GM13977 (cell line): ENCODE measurements at places on chromosomes 3 and 15.

GRCh38 chr3:134039161-134039862, 9.6 kb upstream of the SLCO2A1 start:
- no peak for DNase-seq

GRCh38 chr15:69792823-69793222, 304.9 kb downstream of the TLE3 start:
- DNase-seq, result no peak

DNA sequence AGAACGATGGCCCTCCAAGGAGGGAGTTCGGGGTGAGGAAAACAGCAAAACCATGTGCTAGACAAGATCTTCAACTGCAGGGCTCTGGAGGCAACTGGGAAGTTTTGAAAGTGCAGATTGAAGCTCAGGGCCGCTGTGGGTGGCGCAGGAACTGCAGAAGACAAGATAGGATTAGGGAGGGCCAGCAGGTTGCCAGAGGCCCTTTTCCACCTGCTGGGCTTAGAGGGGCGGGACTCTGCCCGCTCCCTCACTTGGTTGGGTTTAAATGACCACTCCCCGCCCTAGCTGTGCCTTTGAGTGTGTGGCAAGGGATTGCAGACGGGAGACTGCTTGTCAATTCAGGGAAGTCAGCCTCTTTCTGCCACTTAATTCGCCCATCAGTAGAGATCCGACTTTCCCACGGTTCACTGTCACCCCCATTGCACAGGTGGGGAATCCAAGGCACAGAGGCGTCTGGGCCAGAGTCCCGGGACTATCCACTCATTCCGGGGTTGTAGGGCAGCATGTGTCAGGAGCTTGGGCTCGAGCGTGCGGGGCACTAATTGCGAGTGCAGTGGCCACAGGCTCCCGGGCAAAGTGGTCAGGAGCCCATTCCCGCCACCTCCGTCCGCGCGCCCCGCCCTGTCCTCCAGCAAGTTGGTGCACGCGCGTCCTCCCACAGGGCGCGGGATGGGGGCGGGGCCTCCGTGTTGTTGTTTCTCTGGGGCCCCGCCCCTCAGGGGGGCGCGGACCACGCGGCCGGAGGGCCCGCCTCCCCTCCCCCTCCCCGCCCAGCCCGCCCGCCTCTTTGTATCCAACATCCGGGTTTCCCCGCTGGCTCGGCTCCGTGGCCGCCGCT, at the start of gene ACVR2B:
ACVR2B (plus strand) TSS at position 816 of the 838 bp plus-strand sequence. CDS start 433 bp downstream, outside the sequence.
- peak; percentile 94 for DNase-seq

GRCh38 chr3:134376786-134377426, 2.7 kb upstream of the AMOTL2 start:
- DNase-seq, result no peak

GRCh38 chr15:101276501-101277037, 716 bp downstream of the SELENOS start:
- DNase-seq, result peak; percentile 48

- DNase-seq, result no peak
Measured at GRCh38 chr3:146161663-146162002, 649 bp upstream of the PLOD2 start.

GRCh38 chr3:181941250-181941649, 229.5 kb downstream of the SOX2 start:
- no peak for DNase-seq

DNA sequence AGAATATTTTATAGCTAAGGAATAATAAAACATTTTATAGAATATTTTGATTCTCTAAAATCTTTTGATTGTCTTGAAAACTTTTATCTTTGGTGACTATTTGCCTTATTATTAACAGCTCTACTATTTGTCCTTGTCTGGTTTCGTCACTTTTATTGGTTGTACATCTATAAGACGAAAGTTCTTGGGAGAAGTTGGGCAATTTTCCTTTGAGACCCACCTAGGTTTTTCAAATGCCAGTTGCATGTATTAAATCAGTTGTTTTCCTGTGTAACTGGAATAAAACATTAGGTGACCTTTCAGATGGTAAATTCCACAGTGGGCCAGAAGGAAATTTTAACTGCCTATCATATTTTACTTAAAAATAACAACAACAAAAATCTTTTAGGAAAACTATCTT, 1245.7 kb downstream of the SI start:
- DNase-seq, result no peak

GRCh38 chr3:124776856-124777255, 46.6 kb downstream of the UMPS start:
- DNase-seq, result no peak

GRCh38 chr3:100175637-100176280, 61.5 kb upstream of the FILIP1L start:
- DNase-seq, result no peak

GRCh38 chr15:31236184-31237042, 90.2 kb upstream of the KLF13 start:
- no peak for DNase-seq

GRCh38 chr3:172751175-172751704, 714 bp downstream of the ECT2 start:
- no peak for DNase-seq

- no peak for DNase-seq
Measured at GRCh38 chr3:133464573-133464972, 64.7 kb downstream of the BFSP2 start.

DNA sequence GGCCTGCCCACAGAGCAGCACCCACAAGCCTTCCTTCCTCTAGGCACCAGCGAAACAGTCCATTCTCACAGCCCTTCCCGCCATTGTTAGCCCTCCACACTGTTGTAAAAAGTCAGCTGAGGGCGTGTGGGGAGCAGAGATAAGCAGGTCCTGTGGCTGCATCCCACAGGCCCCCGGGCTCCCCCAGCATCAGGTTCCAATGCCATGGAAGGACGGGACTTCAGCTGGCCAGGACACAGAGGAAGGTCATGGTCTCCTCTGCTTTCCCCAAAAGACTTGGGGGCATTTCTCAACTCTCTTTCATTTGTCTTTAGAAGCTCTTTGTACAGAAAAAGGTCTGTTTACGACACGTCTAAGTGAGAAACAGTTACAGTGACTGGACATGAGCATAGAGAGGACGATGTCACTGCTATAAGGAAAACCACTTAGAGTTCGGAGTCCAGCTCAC, 85.2 kb upstream of the HERC1 start:
- DNase-seq, result no peak

DNA sequence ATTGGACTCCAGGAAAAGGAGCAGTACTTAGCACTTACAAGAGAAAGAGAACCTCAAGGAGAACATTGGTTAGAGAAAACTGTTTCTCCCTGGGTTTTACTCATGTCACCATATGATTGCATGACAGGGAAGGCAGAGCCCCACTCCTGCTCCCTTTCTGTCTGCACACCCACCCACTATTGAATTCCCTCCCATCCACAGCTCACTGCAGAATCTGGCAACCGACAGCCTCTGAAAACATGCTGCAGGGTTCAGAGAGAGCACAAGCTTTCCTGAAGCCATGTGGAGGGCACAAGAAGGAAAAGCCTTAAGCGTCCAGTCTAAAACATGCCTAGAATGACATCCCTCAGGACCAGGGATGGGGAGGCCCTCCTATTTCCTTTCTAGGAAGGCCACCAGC, 3.0 kb upstream of the IL17RD start:
- DNase-seq, result no peak

GRCh38 chr15:66941791-66942190, 123.6 kb upstream of the SMAD3 start:
- DNase-seq, result no peak

- no peak for DNase-seq
Measured at GRCh38 chr3:134970895-134971294, 175.8 kb downstream of the EPHB1 start.

- DNase-seq, result no peak
Measured at GRCh38 chr15:75673426-75674235, 25.9 kb downstream of the SNX33 start.

GRCh38 chr3:147383617-147384016, 22.7 kb downstream of the ZIC4 start:
- DNase-seq, result no peak

DNA sequence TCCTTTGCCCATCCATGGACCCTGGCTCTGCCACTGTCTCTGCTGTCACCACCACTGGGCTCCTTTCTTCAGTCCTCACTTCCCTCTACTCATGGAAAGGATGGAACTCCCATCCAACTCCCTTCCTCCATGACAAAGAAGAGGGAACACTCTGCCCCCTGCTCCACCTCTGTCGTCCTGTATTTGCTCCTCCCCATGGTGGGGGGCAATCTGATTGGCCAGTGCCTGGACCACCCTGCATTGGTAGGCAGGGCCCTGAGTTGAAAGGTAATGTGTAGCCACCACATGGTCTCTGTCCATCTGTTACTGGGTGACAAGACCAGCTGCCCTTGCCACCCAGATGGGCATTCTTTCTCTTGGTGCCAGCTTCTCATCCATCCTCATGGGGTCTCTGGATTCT, 20.7 kb upstream of the HEG1 start:
- DNase-seq, result no peak

GRCh38 chr3:186618318-186618938, 5.6 kb downstream of the AHSG start:
- no peak for DNase-seq

DNA sequence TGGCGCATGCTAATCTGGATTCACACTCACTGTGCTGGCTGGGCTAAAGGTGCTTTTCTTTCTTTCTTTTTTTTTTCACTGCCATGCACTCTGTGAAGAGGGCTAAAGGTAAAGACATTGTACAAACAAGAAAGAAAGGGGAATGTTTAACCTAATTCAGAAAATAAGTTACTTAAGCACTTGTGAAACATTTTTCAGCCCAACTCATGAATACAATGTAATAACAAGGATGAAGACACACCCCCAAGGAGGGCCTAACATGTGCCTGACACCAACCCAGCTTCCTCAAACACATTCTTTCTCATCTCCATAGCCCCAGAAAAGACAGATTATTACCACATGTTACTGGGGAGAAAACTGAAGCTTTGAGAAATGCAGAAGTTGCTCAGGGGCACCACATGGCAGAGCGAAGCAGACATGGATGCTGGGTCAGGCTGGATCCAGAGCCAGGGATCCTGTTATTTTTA, 5.7 kb downstream of the STIMATE start:
- DNase-seq, result no peak

GRCh38 chr3:107683447-107683846, 160.7 kb downstream of the BBX start:
- DNase-seq, result no peak
